ENCODE measurements at places on chromosomes 16 and 17.
A peak's percentile ranks its signal among the peaks of the same experiment; 100 is the strongest.

DNA sequence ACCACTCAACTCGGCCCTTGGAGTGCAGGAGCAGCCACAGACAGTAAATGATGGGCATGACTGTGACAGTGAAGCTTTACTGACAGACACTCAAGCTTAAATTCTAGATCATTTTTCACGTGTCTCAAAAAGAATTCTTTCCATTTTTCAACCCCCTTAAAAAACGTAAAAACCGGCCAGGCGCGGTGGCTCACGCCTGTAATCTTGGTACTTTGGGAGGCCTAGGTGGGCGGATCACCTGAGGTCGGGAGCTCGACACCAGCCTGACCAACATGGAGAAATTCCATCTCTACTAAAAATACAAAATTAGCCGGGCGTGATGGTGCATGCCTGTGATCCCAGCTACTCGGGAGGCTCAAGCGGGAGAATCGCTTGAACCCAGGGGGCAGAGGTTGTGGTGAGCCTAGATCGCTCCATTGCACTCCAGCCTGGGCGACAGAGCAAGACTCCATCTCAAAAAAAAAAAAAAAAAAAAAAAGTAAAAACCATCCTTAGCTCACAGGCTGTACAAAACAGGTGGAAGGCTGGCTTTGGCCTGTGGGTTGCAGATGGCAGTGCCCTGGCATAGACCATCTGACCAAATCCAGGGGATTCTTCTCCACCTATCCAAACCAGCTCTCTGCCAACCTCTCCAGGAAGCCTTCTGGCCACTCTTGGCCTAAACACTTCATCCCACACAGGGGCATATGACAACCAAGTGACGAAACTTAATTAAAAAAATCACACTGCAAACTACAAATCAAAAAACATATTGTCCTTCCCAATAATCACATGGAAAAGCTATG is 18.3 kb downstream of the TBC1D16 start:
- DNase-seq, result no peak

DNA sequence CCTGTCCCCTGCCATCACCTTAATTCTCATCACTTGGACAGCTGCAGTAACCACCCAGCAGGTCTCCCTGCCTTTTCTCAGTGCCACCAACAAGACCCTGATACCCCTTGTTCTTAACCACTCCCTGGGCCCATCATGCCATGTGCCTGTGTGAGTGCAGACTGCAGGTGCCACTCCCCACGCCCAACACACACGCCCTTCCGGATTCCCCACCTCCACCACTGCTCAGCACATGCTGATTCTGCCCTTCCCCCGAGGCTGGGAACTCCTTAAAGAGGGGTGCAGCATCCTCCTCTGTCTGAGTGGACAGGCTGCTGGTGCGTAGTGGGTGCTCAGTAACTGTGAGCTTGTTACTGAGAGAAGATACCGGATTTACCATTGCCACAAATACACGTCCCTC is 52.4 kb downstream of the PLD6 start:
- no peak for DNase-seq

- peak; percentile 24 for DNase-seq
These were observed 94.6 kb downstream of the CMIP start for GRCh38 chr16:81539009-81539758.

DNA sequence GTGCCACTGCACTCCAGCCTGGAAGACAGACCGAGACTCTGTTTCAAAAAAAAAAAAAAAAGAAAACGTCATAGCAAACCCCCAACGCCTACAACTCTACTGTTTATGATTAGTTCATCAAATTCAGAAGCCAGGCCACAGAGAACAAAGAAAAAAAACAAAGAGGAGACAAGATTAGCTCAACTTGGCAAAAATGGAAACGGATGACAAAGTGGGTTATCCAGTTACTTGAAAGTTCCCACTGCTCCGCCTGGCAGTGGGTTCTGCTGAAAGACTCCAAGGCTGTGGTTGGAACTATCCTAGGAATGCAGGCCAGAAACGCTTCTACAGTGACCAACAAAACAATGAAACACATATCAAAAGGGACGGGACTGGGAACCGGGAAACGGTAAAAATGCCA is 53.1 kb downstream of the MRM3 start:
- peak; percentile 99 for DNase-seq

GRCh38 chr17:65627891-65628643 is 66.6 kb upstream of the AXIN2 start:
- DNase-seq, result peak; percentile 43

DNA sequence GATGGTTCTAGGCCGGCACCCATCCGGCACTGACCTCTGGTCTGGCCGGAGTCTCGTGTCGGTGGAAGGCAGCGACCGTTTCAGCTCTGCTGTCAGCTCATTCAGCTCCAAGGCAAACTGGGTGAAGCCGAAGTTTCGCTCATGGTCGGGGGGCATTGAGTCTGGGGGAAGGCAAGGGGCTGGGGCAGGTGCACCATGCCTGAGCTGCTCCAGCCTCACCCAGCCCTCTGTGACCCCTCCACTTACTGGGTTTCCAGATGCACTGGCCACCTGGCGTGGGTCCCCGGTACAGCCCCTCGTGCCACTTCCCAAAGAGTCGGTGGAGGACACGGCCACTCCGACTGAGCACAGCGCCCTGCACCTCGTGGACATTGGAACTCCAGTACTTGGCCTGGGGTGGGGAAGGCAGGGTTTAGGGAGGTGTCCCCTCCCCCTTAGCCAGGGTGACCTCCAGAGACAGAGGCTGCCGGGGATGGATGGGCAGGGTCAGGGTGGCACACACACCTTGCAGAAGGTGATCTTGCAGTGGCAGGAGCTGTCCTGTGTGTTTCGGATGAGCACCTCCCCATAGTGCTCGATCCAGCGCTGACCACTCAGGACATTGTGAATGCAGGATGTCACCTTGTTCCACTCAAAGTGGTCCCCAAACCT is 12.6 kb downstream of the OSBPL7 start:
- DNase-seq, result no peak

DNA sequence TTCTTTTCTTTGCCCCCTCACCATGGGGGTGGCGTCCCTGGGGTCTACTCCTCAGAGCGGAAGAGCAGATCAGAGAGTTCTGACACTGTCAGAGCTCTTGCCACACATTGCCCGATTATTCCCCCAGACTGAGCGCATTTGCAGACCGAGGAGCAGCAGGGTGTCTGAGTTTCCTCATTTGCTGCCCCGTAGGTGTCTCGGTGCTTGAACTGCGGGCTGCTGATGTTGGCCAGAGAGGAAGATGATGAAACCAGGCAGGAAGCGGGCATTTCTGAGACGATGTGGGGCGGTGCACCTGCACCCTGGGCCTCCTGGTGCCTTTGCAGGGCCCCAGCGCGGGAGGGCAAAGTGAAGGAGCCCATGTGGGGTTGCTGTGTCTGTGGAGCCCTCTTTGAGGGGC is 55.2 kb downstream of the ARSG start:
- DNase-seq, result no peak

- DNase-seq, result peak; percentile 76
These were observed 110.3 kb downstream of the C16orf95 start for GRCh38 chr16:87206646-87207451.

GRCh38 chr16:67598527-67598926 is 36.2 kb downstream of the CTCF start:
- DNase-seq, result peak; percentile 14

DNA sequence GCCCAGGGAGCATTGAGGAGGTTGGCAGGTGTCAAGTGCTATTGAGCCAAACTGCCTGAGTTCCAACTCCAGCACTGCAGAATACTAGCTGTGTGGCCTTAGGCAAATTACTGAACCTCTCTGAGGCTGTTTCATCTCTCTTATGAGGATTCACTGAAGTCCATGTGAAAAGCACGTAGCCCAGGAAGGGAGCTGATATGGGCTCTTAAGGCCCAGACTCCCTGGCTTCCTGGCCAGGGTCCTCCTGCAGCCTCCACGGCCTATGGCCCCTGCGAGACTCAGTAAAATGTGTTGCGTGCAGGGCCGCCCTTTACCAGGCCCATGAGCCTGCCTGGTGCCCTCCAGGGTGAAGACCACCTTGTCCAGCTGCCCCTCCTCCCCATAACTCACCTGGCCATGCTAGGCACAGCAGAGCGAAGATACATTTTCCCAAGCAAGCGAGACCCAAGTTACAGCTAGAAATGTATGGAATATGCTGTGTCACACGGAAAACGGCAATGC is 133.7 kb upstream of the TNRC6C start:
- DNase-seq, result no peak

GRCh38 chr16:57626420-57627170 is 1.8 kb upstream of the ADGRG1 start:
- no peak for DNase-seq

DNA sequence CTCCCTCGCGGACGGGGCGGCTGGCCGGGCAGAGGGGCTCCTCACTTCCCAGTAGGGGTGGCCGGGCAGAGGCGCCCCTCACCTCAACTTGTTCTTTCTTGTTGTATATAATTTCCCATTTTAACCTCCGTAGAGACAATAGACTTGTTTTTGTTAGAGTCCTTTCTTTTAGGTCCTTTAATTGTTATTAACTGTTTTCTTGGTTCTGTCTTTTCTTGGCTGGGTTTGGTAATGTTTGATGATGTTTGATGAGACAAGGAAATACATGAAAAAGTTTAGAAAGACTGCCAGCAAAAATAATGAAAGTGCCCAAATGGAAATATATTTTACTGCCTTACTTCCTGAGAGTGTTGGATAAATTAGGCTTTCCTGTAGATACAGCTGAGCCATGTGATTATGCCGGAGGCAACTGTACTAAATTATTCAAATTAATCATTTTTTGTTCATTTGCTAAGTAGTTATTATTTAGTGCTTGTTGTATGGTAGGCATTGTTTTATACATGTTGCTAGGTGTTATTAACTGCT is 30.9 kb downstream of the PRPSAP2 start:
- no peak for DNase-seq

DNA sequence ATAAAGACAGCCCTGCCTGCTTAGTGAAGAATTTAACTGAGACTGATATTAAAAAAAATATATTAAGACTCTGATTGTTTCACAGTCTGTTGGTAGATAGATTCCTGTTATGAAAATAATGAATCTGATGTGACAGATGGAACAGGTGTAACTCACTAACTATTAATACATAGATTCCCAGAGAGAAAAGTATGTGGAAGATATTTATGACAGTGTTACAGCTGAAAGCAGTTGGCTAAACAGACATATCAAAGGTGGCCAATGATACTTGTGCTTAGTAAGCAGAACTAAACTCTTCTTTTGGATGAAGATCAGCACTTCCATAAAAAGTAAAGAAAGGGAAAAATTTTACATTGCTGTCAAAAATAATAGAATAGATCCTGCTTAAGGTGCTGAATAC is 598.2 kb upstream of the CA10 start:
- no peak for DNase-seq

- no peak for DNase-seq
These were observed 41.0 kb downstream of the LYRM1 start for GRCh38 chr16:20941636-20941926.

DNA sequence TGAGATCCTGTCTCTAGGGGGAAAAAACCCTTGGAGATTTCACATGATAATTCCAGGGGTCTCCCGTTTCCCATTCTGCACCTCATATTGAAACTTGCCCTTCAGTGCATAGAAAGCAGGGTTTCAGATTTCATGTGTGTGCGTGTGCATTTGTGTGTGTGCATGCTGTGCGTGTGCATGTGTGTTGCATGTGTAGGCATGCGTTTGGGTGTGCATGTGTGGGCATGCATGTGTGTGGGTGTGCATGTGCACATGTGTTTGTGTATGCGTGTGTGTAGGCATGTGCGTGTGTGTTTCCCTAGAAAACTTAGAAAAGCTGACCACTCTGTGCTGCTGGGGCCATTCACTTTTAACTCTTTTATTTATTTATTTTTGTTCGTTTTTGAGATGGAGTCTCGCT is 40.0 kb downstream of the IL21R start:
- DNase-seq, result no peak

- no peak for DNase-seq
These were observed 31.6 kb downstream of the NTN1 start for GRCh38 chr17:9052921-9053320.

- no peak for DNase-seq
These were observed 1.8 kb downstream of the TUBB3 start for GRCh38 chr16:89924925-89925307.

DNA sequence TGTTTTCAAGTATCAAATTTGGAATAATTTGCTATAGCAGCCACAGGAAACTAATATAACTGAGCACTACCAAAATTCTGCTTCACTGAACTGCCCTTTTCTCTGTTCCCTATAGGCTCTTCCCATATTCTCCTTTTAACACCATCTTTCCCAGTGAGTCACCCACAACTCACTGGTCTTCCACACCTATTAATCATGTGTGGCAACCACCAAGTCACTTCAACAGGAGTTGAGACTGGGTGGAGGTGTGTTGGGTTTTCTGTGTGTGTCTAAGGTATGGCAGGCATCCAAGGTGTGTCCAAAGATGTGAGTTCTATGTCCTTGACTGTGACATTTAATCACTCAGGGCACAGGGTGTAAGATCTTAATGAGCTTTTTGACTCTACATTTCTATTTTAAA is 610.0 kb upstream of the CDH11 start:
- peak; percentile 52 for DNase-seq

- peak; percentile 44 for DNase-seq
These were observed 7.6 kb upstream of the PHKG2 start for GRCh38 chr16:30740364-30741251.

GRCh38 chr17:56136301-56136700 is 17.0 kb upstream of the ANKFN1 start:
- DNase-seq, result peak; percentile 32

DNA sequence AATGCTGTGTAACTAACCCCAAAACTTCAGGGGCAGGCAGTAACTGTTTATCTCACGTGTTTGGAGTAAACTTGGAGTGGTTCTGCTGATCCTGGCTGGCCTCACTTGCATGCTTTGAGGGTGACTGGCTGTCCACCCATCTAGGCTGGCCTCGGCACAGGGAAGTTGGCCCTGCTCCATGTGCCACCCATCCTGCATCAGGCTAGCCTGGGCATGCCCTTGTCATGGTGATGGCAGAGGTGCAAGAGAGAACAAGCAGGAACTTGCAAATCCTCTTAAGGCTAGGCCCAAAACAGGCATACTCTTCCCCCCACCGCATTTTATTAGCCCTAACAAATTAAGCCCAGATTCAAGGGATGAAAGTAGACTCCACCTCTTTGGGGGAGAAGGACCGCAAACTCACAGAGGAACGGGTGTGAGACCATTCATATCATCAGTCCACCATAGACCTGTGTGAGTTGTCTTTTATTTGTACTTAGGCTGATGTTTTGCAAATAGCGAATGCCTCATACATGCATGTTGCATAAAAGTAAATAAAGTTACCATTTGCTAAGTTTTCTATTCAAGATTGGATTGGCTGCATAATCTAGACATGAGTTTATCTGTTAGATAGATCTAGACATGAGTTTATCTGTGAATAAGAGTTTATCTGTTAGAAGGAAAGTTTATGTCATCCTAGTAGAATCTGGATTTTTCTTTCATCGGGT is 221.0 kb downstream of the CCDC182 start:
- no peak for DNase-seq
